ENCODE measurements at places on chromosomes 1 and 21. TPM values are rescaled to one million over a fixed set of nuclear protein-coding genes. Genes with fewer than 3 reads are reported as not detected.
A peak's percentile ranks its signal among the peaks of the same experiment; 100 is the strongest.

DNA sequence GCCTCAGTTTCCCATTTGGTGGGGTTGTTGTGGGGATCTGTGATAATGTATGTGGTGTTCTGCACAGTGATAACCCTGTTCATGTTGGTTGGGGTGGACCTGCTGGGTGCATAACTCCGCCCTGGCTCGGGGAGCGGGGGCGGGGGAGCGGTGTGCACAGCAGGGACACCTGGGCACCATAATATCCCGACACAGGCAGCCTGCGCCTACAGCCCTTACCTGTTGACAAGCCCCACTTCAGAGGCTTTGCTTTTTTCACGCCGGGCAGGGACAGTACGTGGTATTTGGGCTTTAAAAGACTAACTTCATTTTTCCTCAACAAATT, 48.0 kb upstream of the ACOT11 start:
- no peak overlapping the region for H3K27ac ChIP-seq
- no peaks in the 10 kb centered on the region for H3K36me3 ChIP-seq
- no peak overlapping the region for H3K4me3 ChIP-seq
- H3K27me3 ChIP-seq = no peaks in the 10 kb centered on the region
- DNase-seq = no peak

DNA sequence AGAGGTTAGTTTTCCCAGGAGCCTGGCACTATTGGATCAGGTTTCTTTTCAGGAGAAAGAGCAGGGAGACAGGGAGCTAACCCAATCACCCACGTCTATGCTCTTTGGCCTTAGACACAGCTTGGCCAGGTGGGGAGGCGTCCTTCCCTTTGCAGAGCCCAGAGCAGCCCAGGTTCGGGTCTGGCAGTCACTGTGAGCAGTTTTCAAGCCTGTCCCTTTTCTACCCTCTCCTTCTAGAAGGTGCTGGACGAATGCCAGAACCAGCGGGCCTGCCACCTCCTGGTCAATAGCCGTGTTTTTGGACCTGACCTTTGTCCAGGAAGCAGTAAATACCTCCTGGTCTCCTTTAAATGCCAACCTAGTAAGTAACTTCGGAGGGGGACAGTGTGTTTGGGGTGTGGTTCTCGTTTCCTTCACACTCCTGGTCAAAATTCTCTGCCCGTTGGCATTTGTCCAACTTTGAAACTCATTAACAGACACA, 44.9 kb downstream of the EVA1C start:
- H3K4me3 ChIP-seq = no peak overlapping the region
- peaks cover 6% of the 10 kb centered on the region for H3K4me1 ChIP-seq
- H3K27me3 ChIP-seq = no peaks in the 10 kb centered on the region
- no peak overlapping the region for H3K27ac ChIP-seq
- no peaks in the 10 kb centered on the region for H3K36me3 ChIP-seq
- DNase-seq = peak; percentile 11

DNA sequence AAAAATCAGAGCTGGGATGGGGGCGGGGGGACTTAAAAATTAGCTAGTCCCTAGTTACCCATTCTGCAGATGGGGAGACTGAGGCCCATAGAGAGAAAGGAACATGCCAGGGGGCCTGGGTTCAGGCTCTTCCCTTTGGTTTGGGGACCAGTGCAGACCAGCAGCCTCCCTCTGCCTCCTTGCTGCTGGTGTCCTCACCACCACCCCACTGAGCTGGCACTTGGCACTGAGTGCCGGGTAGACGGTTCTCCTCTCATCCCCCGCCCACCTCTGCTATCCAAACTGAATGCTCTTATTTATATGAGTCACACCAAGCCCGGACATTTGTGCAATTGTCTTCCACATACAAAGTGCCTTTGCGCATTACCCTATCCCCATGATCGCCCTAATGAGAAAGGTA, 39.2 kb downstream of the CAMK2N1 start:
- no peak overlapping the region for H3K27ac ChIP-seq
- DNase-seq = no peak
- H3K4me3 ChIP-seq = no peak overlapping the region
- H3K4me1 ChIP-seq = no peaks in the 10 kb centered on the region

GRCh38 chr21:18760247-18760646, 356.7 kb upstream of the TMPRSS15 start:
- H3K27ac ChIP-seq = no peak overlapping the region
- no peak overlapping the region for H3K4me3 ChIP-seq
- no peaks in the 10 kb centered on the region for H3K27me3 ChIP-seq
- H3K4me1 ChIP-seq = no peaks in the 10 kb centered on the region
- H3K36me3 ChIP-seq = no peaks in the 10 kb centered on the region

GRCh38 chr1:184060316-184060715, 8.8 kb downstream of the TSEN15 start:
- peaks cover 3% of the 10 kb centered on the region for H3K4me1 ChIP-seq
- no peak for DNase-seq
- H3K27ac ChIP-seq = no peak overlapping the region
- no peak overlapping the region for H3K4me3 ChIP-seq
- H3K27me3 ChIP-seq = no peaks in the 10 kb centered on the region
- H3K36me3 ChIP-seq = peaks cover 2% of the 10 kb centered on the region

DNA sequence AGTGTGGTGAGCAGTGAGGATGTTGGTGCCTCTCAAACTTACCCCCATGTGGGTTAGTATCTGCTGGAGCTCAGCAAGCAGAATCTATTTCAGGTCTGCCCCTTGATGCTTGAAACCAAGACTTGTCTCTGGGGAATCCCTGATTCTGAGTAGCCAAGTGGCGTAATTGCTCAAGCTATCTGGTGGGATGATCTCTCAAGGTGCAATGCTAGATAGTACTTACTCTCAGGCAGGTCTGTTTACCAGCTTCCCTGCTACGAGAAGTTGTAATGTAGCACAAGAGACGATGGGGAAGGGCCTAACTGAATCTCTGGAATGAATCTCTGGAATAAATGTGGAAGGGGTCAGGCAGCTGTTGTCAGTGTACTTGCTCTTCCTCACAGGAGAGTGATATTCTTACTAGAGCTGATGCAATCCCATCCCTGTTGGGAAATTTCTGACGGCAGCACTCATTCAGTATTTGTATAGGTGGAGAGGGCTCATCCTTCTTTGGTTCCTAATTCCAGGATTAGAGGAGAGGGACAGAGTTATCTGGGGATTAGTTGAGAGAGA, 65.4 kb downstream of the MACF1 start:
- peaks cover 51% of the 10 kb centered on the region for H3K4me1 ChIP-seq
- no peak overlapping the region for H3K4me3 ChIP-seq
- peak; percentile 15 for DNase-seq
- peak overlapping the region; percentile 40 for H3K27ac ChIP-seq

DNA sequence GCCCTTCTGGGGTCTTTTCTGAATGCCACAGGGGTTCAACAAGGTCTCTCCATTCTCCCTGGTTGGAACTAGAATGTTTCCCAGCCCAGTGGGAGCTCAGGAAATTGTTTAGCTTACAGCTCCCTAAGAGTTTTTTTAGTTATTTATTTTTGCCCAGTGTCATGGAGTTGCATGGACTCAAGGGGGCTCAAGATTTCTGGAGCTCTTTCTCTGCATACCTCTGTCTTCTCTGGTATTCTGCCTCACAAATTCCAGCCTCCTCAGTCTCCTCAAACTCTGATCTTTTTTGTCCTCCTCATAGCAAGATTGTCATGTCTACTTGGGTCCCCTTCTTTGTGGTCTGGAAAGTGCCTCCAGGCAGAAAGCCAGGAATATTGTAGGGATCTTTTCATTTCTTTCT, 15.9 kb upstream of the PPP2R5A start:
- no peak overlapping the region for H3K4me3 ChIP-seq
- no peaks in the 10 kb centered on the region for H3K36me3 ChIP-seq
- H3K27ac ChIP-seq = no peak overlapping the region
- peaks cover 3% of the 10 kb centered on the region for H3K4me1 ChIP-seq

- no peaks in the 10 kb centered on the region for H3K27me3 ChIP-seq
- no peak overlapping the region for H3K4me3 ChIP-seq
- H3K36me3 ChIP-seq = peaks cover 9% of the 10 kb centered on the region
- DNase-seq = peak; percentile 69
- H3K27ac ChIP-seq = peak overlapping the region; percentile 7
- H3K4me1 ChIP-seq = peaks cover 3% of the 10 kb centered on the region
Measured at GRCh38 chr21:33360881-33361602, 36.3 kb downstream of the IFNAR1 start.

- no peak for DNase-seq
- no peak overlapping the region for H3K27ac ChIP-seq
- no peaks in the 10 kb centered on the region for H3K4me1 ChIP-seq
- H3K27me3 ChIP-seq = peaks cover 38% of the 10 kb centered on the region
- no peaks in the 10 kb centered on the region for H3K36me3 ChIP-seq
Measured at GRCh38 chr1:46445773-46446256, 43.8 kb upstream of the DMBX1 start.

DNA sequence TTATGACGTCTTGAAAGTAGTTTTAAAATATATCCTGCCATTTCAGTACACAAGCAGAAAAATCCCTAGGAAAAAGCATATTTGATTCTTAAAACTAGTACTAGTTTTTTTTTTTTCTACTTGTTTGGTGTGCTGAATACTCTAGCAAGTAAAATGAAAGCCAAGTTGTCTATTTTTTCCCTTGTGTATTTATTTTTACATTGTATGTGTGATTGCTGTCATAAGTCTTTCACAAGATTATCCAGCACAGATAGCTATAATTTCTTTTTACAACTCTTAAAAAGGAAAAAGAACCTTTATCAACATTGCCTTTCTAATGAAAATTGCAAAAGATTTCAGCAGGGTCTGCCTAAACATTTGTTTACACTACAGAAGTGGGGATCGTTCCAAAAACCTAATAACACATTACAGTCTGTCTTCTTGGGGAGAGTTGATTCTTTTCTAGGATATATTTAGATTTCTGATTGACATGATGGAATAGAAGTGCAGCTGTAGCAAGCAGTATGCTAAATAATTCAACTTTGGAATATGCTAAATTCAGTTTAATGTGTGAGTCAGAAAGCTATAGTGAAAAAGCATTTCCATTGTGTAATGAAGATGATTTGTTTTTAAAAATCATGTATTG, 2.5 kb downstream of the DR1 start:
- no peaks in the 10 kb centered on the region for H3K36me3 ChIP-seq
- peaks cover 7% of the 10 kb centered on the region for H3K4me1 ChIP-seq
- H3K27ac ChIP-seq = no peak overlapping the region
- no peak overlapping the region for H3K4me3 ChIP-seq
- no peaks in the 10 kb centered on the region for H3K27me3 ChIP-seq

- no peak overlapping the region for H3K4me3 ChIP-seq
- H3K27ac ChIP-seq = no peak overlapping the region
- H3K27me3 ChIP-seq = no peaks in the 10 kb centered on the region
- H3K36me3 ChIP-seq = peaks cover 40% of the 10 kb centered on the region
Measured at GRCh38 chr1:150955280-150955679, 19.4 kb downstream of the CERS2 start.

DNA sequence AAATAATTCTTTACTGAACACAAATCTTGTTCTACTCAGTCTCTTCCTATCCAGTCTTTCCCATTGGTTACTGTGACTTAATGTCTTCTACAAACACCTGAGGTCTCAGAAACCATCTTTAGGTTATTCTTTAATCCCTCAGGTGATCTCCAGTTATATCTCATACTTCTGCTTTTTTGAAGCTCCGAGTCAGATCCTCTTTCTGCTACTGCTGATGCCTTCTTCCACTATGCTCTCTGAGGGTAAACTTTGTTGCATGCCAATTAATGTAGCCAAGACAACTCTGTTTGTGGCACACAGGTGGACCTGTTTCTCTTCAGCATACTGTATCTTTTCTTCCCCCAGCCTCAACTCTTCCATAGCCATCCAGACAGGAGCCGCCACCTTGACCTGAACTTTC, 3.1 kb upstream of the APCS start:
- no peaks in the 10 kb centered on the region for H3K36me3 ChIP-seq
- no peak overlapping the region for H3K27ac ChIP-seq
- H3K4me1 ChIP-seq = no peaks in the 10 kb centered on the region
- DNase-seq = no peak
- H3K4me3 ChIP-seq = no peak overlapping the region

GRCh38 chr1:67564193-67564592, 120.8 kb upstream of the GADD45A start:
- no peaks in the 10 kb centered on the region for H3K36me3 ChIP-seq
- no peaks in the 10 kb centered on the region for H3K27me3 ChIP-seq
- H3K4me1 ChIP-seq = no peaks in the 10 kb centered on the region
- no peak overlapping the region for H3K4me3 ChIP-seq
- no peak overlapping the region for H3K27ac ChIP-seq

DNA sequence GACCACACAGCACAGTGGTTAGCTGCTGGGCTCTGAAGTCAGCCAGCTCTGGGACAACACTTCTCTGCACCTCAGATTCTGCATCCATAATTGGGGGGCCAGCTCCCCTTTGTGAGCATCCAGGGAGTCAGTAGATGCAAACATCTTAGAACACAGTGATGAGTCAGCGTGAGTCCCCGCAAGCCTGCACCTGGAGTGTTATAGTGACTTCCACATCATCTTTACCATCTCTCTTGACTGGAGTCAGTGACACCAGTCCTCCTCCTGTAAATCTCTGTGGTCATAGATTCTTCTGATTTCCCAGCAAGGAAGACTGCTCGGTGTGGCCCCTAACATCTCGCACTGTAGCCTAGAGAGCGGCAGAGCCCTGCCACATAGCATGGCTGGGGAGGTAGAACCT, 13.9 kb upstream of the EDN2 start:
- H3K36me3 ChIP-seq = no peaks in the 10 kb centered on the region
- no peak for DNase-seq
- no peaks in the 10 kb centered on the region for H3K27me3 ChIP-seq
- peak overlapping the region; percentile 82 for H3K27ac ChIP-seq

GRCh38 chr1:8431019-8431418, 113.1 kb downstream of the SLC45A1 start:
- peaks cover 7% of the 10 kb centered on the region for H3K4me1 ChIP-seq
- no peaks in the 10 kb centered on the region for H3K36me3 ChIP-seq
- no peak overlapping the region for H3K4me3 ChIP-seq
- H3K27ac ChIP-seq = no peak overlapping the region
- H3K27me3 ChIP-seq = no peaks in the 10 kb centered on the region

DNA sequence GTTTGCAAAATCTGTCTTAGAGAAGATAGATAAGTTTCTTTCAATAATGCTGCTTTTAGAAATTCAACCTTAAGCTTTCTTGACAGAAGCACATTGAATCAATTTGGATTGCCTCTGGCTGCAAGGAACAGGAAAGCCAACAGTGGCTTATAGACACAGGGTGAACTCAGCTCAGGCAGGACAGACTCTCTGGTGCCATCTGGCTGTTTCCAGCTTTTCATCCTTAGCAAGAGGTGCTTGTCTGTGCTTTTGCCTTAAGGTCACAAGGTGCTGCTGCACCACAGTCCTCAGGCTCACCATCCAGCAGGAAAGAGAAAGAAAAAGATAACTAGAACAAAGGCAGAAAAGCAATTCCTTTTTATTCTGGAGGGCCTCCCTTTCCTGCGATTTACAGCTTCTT, 93.7 kb upstream of the ETS2 start:
- H3K27ac ChIP-seq = no peak overlapping the region
- peak; percentile 52 for DNase-seq
- H3K27me3 ChIP-seq = no peaks in the 10 kb centered on the region
- no peaks in the 10 kb centered on the region for H3K36me3 ChIP-seq
- no peaks in the 10 kb centered on the region for H3K4me1 ChIP-seq
- H3K4me3 ChIP-seq = no peak overlapping the region

GRCh38 chr1:153032073-153032472, 1.1 kb downstream of the SPRR1B start:
- no peak for DNase-seq
- H3K36me3 ChIP-seq = no peaks in the 10 kb centered on the region
- no peak overlapping the region for H3K4me3 ChIP-seq
- no peaks in the 10 kb centered on the region for H3K27me3 ChIP-seq

SLAMF9 gene
- total RNA-seq = 0.74 TPM

LCE1B gene
- total RNA-seq = not detected

NEGR1 gene
- 3.7 TPM for total RNA-seq

GREM2 gene
- 0.92 TPM for total RNA-seq

AMY2A gene
- total RNA-seq = 0.71 TPM

BEND5 gene
- total RNA-seq = 10.1 TPM

NPHS2 gene
- total RNA-seq = not detected

CD1D gene
- total RNA-seq = 3.7 TPM

KIAA0040 gene
- total RNA-seq = 23.9 TPM

FAAH gene
- total RNA-seq = 22.2 TPM

AGT gene
- total RNA-seq = 3.5 TPM
